ENCODE measurements at places on chromosomes 16 and 17. TPM values are rescaled to one million over a fixed set of nuclear protein-coding genes. Genes with fewer than 3 reads are reported as not detected.

The GFOD2 gene
- 13.2 TPM for total RNA-seq

The PIRT gene
- not detected for total RNA-seq

The NPIPA5 gene
- total RNA-seq, result 0.87 TPM

The APOH gene
- not detected for total RNA-seq

The DDX28 gene
- total RNA-seq, result 17.0 TPM

The TSPAN10 gene
- 0.93 TPM for total RNA-seq

The TBX4 gene
- not detected for total RNA-seq

The BRICD5 gene
- total RNA-seq, result 14.5 TPM

The XYLT1 gene
- total RNA-seq, result 8.2 TPM

DNA sequence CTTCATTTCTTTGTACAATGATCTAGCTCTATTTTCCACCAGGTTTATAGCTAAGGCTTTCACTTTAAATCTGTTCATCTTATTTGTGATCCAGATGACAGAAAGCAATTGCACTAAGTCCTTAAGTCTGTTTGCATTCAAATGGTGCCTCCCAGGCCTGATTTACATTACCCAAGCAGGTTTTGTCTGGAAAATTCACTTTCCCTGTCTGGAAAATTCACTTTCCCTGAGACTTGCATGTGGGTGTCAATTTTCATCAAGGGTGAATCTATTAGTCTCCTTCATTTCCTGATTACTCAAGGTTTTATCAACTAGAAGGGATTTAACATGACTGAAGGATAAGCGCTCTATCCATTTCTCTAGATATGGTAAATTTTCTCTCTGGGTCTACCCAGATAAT lies 1480.2 kb upstream of the GOT2 start:
- DNase-seq, result no peak

- DNase-seq, result no peak
These were observed 24.2 kb upstream of the NXPH3 start for GRCh38 chr17:49551221-49552069.

- DNase-seq, result no peak
These were observed 81.3 kb downstream of the GSG1L start for GRCh38 chr16:27982184-27982583.

DNA sequence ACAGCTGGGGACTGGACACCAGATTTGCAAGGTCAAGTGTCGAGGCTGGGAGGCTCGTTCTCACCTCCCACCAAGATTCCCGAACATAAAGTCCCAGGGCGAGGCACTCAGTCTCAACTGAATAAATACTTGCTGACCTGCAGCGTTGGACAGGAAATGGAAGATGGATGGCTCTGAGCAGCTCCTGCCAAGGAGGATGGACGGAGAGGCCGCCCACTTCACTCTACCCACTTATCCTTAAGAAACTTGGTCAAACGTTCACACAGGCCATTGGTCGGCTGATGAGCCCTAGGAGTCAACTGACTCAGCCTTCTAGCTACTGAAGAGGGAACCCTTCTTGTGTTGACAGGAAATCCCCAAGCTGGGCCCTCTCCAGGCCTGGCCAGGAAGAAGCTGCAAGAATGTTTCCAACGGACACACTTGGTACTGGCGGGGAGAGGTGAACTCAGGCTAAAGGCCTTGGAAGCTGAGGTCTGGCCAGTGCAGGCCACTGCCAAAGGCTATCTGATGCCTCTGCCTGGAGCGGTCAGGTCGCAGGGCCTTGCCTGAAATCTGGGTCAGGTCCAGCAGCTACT lies 50.0 kb downstream of the VAC14 start:
- DNase-seq, result no peak

DNA sequence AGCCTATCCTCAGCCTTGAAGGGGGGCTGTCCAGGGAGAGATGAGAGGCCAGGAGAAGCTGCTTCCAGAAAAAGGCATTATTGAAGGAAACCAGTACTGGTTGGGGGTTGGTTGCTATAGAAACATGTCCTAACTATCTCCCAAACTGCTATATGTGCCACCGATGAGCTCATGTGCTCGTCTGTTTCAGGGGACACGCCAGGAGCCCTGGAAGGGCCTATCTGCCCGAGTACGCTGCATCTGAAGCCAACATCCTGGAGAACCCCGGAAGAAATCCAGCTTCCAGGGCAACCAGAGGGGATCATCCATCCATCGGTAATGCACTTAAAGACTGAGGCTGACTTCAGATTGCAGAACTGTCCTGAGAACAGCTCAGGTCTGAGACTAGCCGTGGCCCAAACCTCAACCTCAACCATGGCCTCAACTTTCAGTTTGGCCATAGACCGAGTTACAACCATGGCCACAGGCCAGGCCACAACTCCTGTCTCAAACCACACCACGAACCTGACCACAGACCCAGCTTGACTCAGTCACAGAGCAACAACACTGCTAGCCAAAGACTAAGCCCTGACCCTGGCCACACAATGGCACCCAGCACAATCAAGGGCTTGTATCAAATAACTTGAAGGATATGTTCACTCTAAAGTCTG lies 10.2 kb downstream of the PITPNM3 start:
- no peak for DNase-seq

- peak; percentile 75 for DNase-seq
These were observed 32.1 kb upstream of the FBXW10B start for GRCh38 chr17:15651583-15652110.

DNA sequence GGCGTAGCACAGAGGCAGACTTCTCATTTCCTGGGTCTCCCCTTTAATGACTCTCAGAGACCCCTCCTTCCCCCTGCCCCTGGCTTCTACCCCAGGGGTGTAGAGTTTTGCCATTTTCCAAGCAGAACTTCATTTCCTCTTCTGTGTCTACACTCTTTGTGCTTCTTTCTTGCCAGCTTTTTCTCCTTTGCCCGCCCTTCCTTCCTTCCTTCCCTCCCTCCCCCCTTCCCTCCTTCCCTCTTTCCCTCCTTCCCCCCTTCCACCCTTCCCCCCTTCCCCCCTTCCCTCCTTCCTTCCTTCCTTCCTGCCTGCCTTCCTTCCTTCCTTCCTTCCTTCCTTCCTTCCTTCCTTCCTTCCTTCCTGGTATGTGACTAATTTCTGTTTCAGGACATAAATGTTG lies 47.0 kb downstream of the MAPT start:
- DNase-seq, result no peak

GRCh38 chr16:30728899-30729672 lies 19.1 kb upstream of the PHKG2 start:
- DNase-seq, result no peak

- DNase-seq, result no peak
These were observed 65.5 kb downstream of the PIGL start for GRCh38 chr17:16282522-16282921.

GRCh38 chr17:78406920-78407319 lies 28.5 kb downstream of the PGS1 start:
- DNase-seq, result no peak

GRCh38 chr17:75885431-75885830 lies 7.0 kb upstream of the TRIM47 start:
- DNase-seq, result no peak
